ENCODE measurements at places on chromosomes 4 and X. TPM values are rescaled to one million over a fixed set of nuclear protein-coding genes. Genes with fewer than 3 reads are reported as not detected.

Gene SORCS2
- total RNA-seq = under 0.01 TPM

Gene BEX5
- not detected for total RNA-seq

Gene GUCY1B1
- total RNA-seq = 12.9 TPM

Gene MAP7D2
- 1.7 TPM for total RNA-seq

Gene CYTL1
- 1.5 TPM for total RNA-seq

Gene ERVMER34-1
- 0.15 TPM for total RNA-seq

Gene PARM1
- 0.15 TPM for total RNA-seq

Gene ACE2
- not detected for total RNA-seq

Gene GPR173
- total RNA-seq = 4.0 TPM

Gene HEPH
- 5.2 TPM for total RNA-seq

Gene CTAG1B
- not detected for total RNA-seq

Gene PIR
- 7.7 TPM for total RNA-seq

Gene SLC35A2
- total RNA-seq = 35.3 TPM

Gene EMCN
- total RNA-seq = not detected

Gene SPATA18
- 2.9 TPM for total RNA-seq

Gene EREG
- total RNA-seq = 5.9 TPM

Gene FRMPD4
- 0.30 TPM for total RNA-seq

Gene ZAR1
- total RNA-seq = not detected

Gene MAGEE1
- 0.17 TPM for total RNA-seq

Gene ZNF711
- 1.6 TPM for total RNA-seq

Gene SYP
- 0.15 TPM for total RNA-seq

Gene MAGEB2
- not detected for total RNA-seq

Gene SLC26A1
- not detected for total RNA-seq

Gene SPANXB1
- total RNA-seq = not detected

Gene HTRA3
- 3.3 TPM for total RNA-seq

Gene GABRB1
- total RNA-seq = 0.45 TPM

Gene GIMD1
- not detected for total RNA-seq

Gene SMIM20
- total RNA-seq = 36.8 TPM

Gene PWWP3B
- total RNA-seq = 0.15 TPM

Gene STOX2
- 0.50 TPM for total RNA-seq

Gene SNCA
- 12.6 TPM for total RNA-seq

Gene CCNA2
- total RNA-seq = 138 TPM

Gene GNRHR
- not detected for total RNA-seq

Gene ASMT
- not detected for total RNA-seq

Gene DEFB131A
- total RNA-seq = not detected

Gene ARHGAP6
- 2.2 TPM for total RNA-seq

Gene ARFIP1
- total RNA-seq = 28.4 TPM

Gene FATE1
- total RNA-seq = not detected

Gene COX7B2
- total RNA-seq = not detected

Gene ARAF
- total RNA-seq = 33.0 TPM

Gene FAT4
- total RNA-seq = 7.9 TPM

Gene CXorf49
- total RNA-seq = not detected

Gene CPEB2
- 6.4 TPM for total RNA-seq

Gene UGT2B15
- total RNA-seq = not detected

Gene OPN1MW
- total RNA-seq = not detected

Gene GBA3
- total RNA-seq = not detected

Gene KCTD8
- not detected for total RNA-seq
